Subcutaneous adipose tissue (tissue), 4 donors: ENCODE measurements at places on chromosomes 2 and 18. TPM values are rescaled to one million over a fixed set of nuclear protein-coding genes. Genes with fewer than 3 reads are reported as not detected.

Gene MRO
- 0.49 TPM for total RNA-seq

Gene POTEI
- total RNA-seq, result not detected

Gene LINC00305
- not detected for total RNA-seq

Gene KCNG2
- not detected for total RNA-seq

Gene CFAP53
- not detected for total RNA-seq

Gene EPAS1
- 1,000 TPM for total RNA-seq

Gene CHMP1B
- total RNA-seq, result 42.5 TPM

Gene POTEC
- total RNA-seq, result not detected

Gene UGT1A7
- total RNA-seq, result 0.88 TPM

Gene CHRNA1
- 0.85 TPM for total RNA-seq

Gene GAREM1
- 18.5 TPM for total RNA-seq
